Prostate gland (tissue), 2 donors: ENCODE measurements at places on chromosomes 1 and 21.

DNA sequence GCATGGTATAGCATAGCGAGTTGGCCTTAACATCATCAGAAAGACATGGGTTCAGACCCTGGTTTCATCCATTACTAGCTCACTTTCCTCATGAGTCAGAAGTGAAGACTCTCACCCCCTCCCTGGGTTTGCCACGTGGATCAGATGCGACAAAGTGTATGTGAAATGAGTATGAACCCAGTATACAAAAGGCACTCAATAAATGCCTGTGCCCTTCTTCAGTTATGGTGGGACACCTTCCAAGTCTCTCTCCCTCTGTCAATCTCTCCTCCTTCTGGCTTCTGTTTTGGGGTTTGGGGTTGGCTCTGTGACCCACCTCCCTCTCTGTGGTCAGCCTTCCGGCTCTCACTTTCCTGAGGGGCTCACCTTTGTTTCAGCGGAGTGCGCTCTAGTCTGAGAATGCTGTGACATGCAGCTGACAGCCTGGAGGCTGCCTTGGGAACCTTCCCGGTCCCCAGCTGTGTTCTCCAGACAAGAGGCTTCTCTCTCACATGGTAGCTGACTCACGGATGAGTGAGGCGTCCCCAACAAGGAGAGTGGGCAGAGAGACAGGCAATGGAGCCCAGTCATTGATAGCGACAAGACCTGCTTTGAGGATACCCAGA, 155.0 kb upstream of the EDN2 start:
- DNase-seq = no peak

- DNase-seq = no peak
Observed at GRCh38 chr1:172698224-172698623, 39.3 kb downstream of the FASLG start.

DNA sequence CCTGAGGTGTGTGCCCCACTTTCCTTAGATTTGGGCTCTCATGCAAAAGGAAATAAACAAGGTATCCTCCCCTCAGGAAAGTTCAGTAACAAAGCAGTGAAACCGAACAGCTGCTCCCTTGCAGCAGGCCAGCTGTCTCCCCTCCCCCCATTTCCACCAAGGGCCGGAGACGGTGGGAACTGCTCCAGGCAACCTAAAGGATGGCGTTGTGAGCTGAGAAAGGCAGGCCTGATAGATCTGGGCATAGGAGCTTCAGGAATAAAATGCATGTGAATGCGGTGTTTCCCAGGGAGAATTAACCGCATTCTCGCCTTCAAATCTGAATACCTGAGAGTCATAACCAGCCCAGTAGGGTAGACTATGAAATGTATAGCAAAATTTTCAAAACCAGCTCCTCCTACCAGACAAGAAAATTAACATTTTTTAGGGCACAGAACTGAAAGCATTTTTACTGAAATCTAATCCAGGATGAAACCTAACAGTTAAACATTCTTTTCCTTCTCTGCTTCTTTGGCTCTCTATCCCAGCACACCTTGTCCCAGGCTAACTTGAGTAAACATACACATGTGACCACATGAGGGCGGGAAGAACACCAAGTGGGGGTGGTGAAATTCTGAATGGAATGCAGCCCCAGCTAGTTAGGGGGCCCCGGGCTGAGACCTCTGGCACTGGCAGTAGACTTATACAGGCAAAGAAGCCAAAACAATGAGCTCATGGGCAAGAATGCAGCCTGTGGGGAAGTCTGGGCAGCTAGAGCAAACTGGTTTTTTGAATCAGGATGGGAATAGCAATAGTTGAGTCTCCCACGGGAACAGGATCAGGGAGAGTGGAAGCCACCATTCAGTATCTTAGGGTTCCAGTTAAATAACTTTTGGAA, 11.5 kb downstream of the MCL1 start:
- peak; percentile 97 for DNase-seq

- no peak for DNase-seq
Observed at GRCh38 chr1:100536031-100536430, 1.9 kb upstream of the GPR88 start.

- no peak for DNase-seq
Observed at GRCh38 chr1:200775850-200776249, 37.2 kb downstream of the CAMSAP2 start.

GRCh38 chr1:23611601-23612327, 52.5 kb upstream of the ID3 start:
- DNase-seq = no peak

GRCh38 chr1:198495631-198496030, 44.8 kb downstream of the ATP6V1G3 start:
- DNase-seq = no peak

DNA sequence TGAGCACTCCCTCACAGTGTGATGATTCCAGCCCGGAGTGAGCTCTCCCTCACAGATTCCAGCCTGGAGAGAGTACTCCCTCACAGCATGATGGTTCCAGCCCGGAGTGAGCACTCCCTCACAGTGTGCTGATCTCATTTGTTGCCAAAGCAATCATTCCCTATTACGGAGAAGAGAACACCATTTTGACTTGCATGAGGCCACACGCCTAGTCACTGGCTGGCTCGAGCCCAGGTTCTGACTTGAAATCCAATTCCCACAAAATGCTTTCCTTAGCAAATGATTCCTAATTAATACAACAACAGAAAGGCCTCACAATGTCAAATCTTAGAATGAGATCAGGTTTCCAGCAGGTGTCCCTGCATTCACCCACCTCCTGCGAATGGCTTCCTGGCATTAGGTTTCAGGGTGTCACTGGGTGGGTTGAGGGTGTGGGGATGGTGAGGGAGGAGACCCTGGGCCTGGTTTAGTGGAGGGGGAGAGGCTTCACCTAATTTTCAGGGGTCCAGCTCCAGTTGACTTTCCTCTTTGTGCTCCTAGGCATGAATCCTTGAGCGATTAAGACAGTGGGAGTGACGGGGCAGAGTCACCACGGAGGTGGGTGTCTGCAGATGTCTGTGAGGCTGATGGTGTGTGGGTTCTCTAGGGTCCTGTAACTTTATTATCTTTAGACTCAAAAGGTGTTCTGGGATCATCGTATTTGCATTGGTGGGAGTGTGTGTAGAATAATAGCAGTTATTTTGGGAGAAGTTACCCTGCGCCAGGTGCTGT, 158.5 kb downstream of the KCNJ6 start:
- DNase-seq = no peak

GRCh38 chr21:33974513-33975468, 59.2 kb upstream of the ATP5PO start:
- DNase-seq = no peak

GRCh38 chr1:109569323-109569722, 20.9 kb downstream of the GNAI3 start:
- no peak for DNase-seq

GRCh38 chr1:46130121-46130520, 2.3 kb downstream of the PIK3R3 start:
- DNase-seq = no peak

DNA sequence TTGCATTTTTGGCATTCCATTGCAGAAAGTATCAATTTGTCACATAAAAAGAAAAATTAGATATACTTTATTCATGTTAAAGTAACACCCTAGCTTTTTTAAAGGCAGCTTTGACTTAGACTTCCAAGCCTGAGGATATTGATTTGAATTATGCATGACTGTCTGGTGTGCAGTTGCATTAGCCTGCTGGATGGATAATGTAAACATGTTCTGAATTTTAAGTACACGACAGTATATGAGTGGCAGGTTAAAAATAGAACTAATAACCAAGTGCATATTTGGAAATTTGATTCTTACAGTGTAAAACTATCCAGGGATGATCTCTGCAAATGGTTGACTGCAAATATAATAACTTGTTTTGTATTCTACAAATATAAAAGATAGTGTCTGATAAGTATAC, 124.0 kb downstream of the SYT14 start:
- DNase-seq = no peak
